ENCODE measurements at places on chromosomes 7 and 10. TPM values are rescaled to one million over a fixed set of nuclear protein-coding genes. Genes with fewer than 3 reads are reported as not detected.

GRCh38 chr7:114150689-114151088 is 231.9 kb upstream of the PPP1R3A start:
- no peak for DNase-seq

DNA sequence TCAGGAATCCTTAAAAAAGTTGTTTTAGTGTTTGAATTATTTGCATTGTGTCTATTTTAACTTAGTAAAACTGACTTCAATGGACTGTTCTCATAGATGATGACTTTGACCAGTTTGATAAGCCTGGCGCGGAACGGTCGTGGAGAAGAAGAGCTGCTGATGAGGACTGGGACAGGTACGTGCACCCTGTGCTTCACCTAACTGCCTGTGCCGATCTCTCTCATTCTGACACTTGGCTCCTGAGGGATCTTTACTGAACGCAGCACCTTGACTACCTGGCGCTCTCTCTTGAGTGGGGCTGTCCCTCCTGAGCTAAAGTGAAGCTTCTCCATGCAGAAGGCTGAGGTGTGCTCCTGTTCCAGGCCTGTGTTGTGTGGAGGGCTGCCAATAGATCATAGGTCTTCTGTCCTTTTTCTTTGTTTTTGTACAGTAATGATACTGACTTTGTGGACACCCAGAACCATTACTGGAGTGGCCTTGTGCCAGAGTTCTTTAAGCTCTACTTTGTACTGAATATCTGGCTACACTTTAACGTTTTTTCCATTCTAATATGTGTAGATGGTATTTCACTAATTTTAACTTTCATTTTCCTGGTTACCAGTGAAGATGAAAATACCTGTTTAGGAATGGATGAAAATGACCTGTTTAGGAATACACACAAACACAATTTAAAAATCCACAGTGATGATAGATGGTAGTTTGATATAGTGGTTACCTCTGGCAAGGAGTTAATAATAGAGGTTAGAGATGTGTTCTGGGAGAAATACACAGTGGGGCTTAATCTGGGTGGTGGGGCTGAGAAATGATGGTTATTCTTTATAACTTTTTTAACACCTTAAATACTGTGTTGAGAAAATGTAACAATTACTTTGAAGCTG is 20.9 kb downstream of the RBM33 start:
- DNase-seq = no peak

NUP205 gene
- total RNA-seq = 24.4 TPM

ZNF804B gene
- under 0.01 TPM for total RNA-seq

HYAL4 gene
- not detected for total RNA-seq

Measured in body of pancreas (tissue), 4 donors.